ENCODE measurements at places on chromosomes 11 and 22.

- no peak for DNase-seq
Observed at GRCh38 chr11:62707277-62707861, at the start of the genes BSCL2 and GNG3. Gene BSCL2, minus strand, starts transcription at chr11:62707424. Its CDS starts 229 bp downstream, at chr11:62707195. Gene GNG3, plus strand, starts transcription at chr11:62707676. Its CDS starts 620 bp downstream, at chr11:62708296.

DNA sequence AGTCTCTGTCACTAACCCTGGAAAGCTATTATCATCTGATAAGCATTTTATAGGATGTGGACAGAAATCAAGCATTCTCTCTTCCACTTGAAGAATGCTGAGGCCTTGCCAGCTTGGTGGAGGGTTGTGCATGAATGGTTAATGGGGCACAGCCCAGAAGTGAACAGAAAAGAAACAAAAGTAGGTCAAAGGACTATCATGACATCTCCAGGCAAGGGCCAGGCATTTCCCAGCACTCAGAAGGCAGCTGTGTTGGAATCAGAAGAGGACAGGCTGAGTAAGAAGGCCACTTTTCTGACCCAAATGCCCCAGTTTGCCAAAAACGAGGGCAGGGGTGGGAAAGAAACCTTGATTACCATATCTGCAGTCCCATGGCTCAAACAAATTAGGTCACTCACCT lies 12.4 kb downstream of the TENM4 start:
- DNase-seq = no peak

- no peak for DNase-seq
Observed at GRCh38 chr11:47376107-47376524, 2.2 kb downstream of the SPI1 start.

GRCh38 chr11:133545199-133545803 lies 13.0 kb upstream of the OPCML start:
- no peak for DNase-seq

- no peak for DNase-seq
Observed at GRCh38 chr11:97356144-97356543, 966.3 kb downstream of the JRKL start.

DNA sequence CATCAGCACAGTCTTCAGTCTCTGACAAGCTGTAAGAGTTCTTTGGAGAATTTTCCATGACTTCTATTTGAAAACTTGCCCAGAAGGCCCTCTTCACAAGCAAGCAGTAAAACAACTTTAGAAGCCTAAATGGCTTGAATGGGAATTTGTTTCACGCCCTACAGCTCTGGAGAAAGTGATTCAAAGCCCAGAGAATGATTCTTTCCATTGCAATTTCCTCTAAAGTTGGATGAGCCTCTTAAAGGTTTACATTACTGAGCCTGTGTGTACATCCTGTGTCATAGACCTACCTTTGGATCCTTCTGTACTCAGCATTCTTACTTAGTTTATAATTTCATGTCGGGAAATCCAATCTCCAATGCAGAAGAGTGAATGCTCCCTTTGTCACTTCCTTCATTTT lies 6.8 kb upstream of the OR8B3 start:
- no peak for DNase-seq

Data from fibroblast of skin of left biceps (primary cell).